ENCODE measurements at places on chromosomes 2 and 18.

DNA sequence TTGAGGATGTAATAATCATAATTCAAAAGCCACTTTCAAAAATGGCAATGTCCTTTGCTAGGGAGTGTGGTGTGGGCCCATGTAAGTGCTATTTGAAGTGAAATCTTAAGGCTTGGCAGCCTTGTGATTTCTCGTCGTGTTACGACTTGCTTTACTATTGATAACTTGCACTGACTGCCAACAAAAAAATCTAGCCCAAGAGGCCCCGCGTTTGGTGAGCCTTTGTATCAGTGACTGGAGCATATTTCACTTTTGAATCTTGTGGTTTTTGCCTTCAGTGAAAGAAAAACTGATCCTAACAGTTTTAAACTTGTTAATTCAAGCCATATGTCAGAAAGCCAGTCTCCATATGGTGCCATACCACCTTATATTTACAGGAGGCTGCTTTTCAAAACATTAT, 248.0 kb downstream of the TMEM182 start:
- no peak for DNase-seq

- no peak for DNase-seq
Observed at GRCh38 chr18:22433956-22434355, 16.2 kb upstream of the CTAGE1 start.

DNA sequence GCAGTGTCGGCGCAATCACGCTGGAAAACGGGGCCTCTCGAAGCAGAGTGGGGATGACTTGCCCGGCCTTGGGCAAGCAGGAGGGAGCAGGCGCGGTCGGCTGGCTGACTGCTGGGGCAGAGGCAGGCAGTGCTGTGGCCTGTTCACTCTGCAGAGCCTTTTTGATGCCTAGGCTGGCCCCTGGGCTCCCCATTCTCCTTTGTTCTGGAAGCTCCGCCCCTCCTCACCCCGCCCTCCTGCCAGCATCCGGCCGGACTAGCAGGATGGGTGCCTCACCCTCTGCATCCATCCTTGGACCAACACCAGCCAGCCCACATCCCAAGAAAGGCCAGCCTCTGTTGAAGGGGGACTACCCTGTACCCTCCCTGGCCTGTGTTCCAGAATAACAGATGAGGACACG, at the start of gene ASPRV1:
ASPRV1 (minus strand) TSS at position 136 of the 400 bp plus-strand sequence. CDS start 195 bp downstream, outside the sequence.
- no peak for DNase-seq

GRCh38 chr2:75612862-75613243, 33.7 kb upstream of the MRPL19 start:
- DNase-seq = no peak

DNA sequence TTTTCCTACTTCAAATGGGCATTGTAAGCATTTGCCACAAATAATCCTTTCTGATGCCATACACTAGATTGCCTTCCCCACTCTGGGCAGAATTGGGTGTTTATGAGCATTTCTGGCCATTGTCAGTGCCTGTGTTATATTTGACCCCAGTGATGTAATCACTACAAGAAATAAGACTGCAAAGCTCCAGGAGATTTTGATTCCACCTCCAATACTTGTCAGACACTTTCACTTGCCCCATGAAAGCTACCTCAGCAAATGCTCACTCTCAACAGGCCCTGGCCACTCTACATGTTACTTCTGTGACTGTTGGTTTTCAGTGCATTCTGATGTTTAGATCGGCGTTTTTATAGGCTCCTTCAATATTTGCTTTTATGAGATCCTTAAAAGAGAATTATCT, 135.1 kb downstream of the GFPT1 start:
- DNase-seq = no peak

DNA sequence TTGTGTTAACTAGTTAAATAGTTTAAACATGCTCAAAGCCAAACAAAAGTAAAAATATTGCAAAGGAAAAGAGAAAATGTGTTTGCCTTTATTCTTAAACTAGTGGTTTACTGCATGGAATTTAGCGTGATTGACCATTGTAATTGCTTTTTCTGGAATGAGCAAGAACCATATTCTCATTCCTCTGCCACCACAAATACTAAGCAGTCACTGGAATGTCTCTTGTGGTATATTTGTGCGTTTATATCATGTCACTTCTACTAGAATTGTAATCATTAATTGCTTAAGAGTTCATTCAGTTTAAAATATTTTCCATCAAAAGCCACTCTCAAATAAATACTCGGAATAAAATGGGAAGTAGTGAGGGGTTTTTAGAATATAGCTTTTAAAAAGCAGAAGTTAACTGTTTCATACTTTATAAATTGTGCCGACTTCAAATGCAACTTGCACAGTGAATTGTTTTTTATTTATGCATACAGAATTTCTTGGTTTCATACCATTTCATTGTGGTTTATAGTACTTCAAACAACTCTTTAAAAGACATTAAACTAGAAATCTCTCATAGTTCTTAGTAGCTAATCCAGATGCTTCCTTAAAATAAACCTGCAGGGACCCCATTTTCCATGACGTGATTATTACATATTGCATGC, 288.1 kb downstream of the EPHA4 start:
- no peak for DNase-seq

GRCh38 chr2:112081262-112081661, 26.2 kb downstream of the TMEM87B start:
- no peak for DNase-seq

DNA sequence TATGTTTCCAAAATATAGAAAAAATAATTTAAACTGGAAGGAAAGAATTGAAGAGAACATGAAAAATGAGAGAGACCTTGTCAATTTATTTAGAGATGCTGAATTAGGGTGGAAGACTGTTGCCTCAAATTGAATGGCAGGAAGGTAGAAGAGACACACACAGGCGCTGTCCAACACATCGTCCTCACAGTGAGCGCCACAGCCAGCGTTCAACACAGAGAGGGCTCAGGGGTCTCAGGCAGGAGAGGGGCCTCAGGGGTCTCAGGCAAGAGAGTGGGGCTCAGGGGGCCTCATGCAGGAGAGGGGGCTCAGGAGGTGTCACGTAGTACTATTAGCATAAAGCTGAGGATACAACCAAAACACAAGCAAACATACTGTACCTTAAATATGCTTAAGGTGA, 65.7 kb downstream of the TMEM18 start:
- no peak for DNase-seq

DNA sequence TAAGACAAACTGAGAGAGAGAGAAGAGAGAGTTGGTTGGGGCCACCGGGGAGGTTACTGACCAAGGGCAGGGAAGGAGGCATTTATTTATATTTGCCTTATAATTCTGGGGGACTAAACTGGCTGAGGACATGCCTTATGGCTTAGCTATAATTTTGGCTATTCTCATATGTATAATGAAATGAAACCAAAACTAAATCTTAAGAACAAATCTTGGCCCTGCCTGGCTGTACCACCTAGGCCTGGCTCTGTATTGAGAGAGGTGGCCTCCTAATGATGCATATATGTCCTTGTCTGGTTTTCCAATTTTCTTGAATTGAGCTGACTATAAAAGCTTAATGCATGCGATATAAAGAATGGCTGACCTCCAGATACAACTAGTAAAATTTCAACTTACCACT, 3.5 kb upstream of the PPP1CB start:
- no peak for DNase-seq

DNA sequence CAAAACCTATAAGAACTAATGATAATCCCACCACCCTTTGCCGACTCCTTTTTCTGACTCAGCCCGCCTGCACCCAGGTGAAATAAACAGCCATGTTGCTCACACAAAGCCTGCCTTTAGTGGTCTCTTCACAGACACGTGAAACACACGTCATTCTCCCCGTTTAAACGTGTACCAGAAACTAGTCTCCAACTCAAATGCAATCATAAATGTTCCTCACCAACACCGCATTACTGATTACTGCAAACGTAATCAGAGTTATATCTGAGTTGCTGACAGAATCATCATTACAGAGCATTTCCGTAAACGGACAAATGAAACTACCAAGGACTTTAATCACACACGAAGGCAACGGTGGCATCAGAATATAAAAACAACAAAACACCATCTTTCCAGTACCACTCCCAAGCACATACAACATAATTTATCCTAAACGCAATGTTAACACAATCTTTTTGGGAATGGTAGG, 1.9 kb downstream of the CLK1 start:
- DNase-seq = peak; percentile 26

GRCh38 chr2:102122115-102122514, 20.4 kb upstream of the IL1R1 start:
- DNase-seq = no peak

- no peak for DNase-seq
Observed at GRCh38 chr2:71898375-71898774, 249.3 kb downstream of the CYP26B1 start.

GRCh38 chr2:22991844-22992243, 393.1 kb upstream of the KLHL29 start:
- no peak for DNase-seq

DNA sequence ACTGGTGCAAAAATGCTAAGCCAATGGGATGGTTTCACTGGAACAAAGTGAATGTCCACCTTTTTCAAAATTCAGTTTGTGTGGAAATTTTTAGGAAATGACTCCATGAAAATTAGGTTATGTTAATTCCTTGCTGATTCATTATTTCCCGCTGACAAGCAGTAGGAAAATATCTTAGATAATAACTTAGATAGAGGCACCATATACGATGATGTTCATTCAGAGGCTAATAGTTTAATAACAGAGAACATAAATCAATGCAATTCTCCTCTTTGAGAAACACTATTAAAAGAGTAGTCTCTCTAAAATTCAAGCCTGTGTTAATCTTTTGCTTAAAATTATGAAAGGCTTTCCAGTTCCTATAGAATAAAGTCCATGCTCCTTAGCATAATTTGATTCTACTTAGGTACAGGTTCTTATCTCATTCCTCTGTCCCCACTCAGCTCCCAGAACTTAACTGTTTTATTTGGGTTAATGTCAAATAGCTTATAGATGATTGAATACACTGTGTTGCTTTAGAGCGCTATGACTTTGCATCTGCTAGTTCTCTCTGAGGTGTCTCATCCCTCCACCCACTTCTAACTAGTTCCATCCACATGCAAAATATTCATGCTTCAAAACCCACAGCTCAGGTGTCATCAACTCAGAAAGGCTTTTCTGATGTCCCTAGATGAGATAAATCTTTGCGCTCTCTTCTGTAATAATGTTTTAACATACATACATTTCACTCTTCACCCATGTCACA, 503.6 kb downstream of the ERBB4 start:
- DNase-seq = no peak

GRCh38 chr2:134988994-134989605, 58.1 kb downstream of the MAP3K19 start:
- DNase-seq = no peak

GRCh38 chr18:58456625-58457024, 172.3 kb downstream of the ALPK2 start:
- DNase-seq = no peak
